ENCODE measurements at places on chromosomes 11 and 22.

DNA sequence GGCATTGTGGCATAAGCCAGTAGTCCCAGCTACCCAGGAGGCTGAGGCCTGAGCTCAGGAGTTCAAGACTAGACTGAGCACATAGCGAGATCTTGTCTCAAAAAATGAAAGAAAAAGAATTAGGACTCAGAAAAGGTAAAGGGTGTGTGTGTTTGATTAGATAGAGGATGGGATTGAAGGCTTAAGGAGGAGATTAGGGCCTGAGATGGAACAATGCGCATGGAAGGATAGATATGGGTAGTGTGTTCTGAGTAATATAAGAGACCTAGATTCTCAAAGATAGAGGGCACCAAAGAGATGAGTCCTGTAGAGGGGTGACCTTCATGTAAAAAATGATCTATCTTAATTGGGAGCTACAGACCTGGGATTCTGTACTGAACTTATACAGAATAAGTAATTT lies 17.3 kb upstream of the RAB30 start:
- no peak for DNase-seq

GRCh38 chr11:119322360-119322739 lies 5.4 kb upstream of the MCAM start:
- DNase-seq, result no peak

DNA sequence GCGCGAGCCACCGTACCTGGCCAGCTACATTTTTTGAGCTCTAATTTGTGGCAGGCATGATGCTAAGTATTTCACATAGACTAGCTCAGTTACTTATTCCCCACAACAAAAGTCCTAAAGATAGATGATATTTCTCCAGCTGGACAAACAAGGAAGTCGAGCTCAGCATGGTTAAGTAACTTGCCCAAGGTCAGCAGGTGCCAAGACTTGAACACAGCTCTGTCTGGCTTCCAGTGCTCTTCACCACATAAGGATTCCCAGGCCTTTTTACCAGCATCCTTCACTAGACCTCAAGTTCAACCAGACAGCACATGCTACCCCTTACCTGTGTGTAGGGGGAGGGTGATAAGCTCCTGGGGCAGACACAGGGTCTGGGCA lies 177.3 kb upstream of the NCAM1 start:
- DNase-seq, result no peak

DNA sequence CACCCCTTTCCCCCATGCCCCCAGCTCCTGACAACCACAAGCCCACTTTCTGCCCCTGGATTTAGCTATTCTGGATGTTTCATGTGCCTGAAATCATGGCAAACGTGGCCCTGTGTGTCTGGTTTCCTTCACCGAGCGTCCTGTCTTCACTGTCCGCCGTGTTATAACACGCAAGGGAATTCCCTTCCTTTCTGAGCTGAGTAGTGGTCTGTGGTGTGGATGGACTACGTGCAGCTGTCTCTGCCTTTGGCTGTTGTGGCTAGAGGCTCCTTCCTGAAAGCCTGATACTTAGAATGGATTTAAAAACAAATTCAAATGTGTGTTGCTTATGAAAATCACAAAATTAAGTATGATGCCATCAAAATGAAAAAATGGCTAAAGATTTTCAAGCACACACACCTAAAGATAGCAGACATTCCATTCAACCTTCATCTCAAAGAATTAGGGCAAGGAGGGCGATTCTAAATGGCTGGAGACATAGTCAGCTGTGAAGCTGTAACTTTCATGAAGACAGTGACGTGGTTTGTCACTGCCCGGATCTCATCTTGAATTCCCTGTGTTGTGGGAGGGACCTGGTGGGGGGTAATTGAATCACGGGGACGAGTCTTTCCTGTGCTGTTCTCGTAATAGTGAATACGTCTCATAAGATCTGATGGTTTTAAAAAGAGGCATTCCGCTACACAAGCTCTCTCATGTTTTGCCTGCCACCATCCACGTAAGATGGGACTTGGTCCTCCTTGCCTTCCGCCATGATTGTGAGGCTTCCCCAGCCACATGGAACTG lies 30.5 kb downstream of the KCNQ1 start:
- DNase-seq, result no peak

DNA sequence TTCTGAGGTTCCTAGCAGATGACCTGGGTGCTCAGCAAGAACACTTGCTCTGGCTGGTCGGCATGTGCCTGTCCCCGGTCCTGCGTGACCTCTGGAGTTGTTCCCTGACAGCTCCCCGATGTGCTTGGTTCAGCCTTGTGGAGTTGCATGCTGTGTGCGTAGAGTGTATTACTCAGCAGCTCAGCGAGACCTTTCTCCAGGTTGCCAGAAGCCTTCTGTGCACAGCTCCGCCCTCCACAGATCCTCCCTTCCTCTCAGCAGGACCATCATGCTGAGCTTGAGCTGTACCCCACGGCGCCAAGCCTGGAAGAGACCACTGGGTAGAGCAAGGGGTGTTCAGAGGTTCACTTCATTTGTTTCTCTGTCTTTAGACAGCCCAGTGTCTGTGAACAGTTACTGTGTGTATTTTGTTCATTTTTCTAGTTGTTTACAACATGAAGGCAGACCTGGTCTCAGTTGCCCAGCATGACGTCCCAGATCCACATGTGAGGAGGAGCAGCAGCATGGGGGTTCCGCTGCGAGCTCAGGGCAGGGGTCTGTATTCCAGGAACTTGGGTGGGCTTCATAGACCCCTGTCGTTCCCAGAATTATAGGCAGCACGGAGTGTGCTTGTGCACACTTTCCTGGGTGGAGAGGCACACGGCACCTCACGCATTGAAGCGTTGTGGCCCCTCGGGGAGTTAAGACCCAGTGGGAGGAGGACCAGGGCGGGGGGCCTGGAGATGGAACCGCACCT lies 148.6 kb downstream of the IGLL1 start:
- no peak for DNase-seq

- no peak for DNase-seq
Observed at GRCh38 chr11:100467821-100468508, 219.1 kb upstream of the ARHGAP42 start.

GRCh38 chr11:12099132-12099873 lies 11.1 kb upstream of the MICAL2 start:
- no peak for DNase-seq

- no peak for DNase-seq
Observed at GRCh38 chr22:24330636-24331035, 60.0 kb downstream of the SPECC1L start.
